Stimulated activated CD8-positive, alpha-beta memory T cell treated with anti-CD3 and anti-CD28 coated beads, Interleukin-12 subunit alpha, Interleukin-12 subunit beta, amount 100 ng/mL, for 4 hours (primary cell): ENCODE measurements at places on chromosomes 7 and 10.

DNA sequence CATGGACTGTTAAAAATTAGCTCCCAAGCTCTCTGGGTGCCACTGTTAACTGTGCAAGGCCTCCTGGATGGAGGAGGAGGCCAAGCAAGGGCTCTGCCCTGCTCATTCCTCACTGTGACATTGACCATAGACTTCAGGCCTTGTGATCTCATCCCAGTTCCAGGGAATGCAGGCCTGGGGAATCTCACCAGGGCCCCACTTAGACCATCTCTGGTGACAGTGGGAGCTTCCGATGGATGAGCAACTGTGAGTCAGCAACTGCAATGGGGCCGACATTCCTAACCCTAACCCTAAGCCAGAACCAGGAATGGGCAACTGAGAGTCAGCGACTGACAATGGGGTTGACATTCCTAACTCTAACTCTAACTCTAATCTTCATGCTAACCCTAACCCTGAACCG lies 50.4 kb upstream of the MSMB start:
- no peak for DNase-seq

DNA sequence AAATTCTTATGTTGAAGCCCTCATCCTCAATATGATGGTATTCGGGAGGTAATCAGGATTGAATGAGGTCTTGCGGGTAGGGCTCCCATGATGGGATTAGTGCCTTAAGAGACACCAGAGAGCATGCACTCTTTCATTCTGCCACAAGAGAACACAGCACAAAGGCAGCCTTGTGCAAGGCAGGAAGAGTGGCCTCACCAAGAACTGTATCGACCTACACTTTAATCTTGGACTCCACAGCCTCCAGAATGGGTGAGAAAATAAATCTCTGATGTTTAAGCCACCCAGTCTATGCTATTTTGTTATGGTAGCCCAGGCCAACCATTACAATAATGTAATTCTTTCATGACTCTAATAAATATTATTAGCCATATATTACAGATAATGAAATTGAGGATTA lies 8.4 kb downstream of the SEM1 start:
- no peak for DNase-seq

DNA sequence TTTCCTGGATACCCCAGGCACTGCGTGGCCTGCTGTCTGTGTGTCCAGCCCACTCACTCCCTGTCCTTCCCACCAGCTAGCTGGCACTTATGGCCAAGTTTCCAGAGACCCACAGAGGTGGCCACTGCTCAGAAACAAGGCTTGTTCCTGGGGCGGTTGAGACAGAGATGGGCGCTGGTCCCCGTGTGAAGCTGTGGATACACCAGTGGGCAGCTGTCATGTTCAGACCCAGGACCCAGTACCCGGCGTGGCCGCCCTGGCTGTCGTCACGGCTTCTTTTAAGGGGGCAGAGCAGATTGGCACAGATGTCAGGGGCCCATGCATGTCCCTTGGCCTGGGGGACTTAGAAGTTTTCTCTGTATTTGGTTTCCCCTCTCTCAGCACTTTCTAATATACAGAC lies 36.3 kb downstream of the FOXL3 start:
- no peak for DNase-seq

DNA sequence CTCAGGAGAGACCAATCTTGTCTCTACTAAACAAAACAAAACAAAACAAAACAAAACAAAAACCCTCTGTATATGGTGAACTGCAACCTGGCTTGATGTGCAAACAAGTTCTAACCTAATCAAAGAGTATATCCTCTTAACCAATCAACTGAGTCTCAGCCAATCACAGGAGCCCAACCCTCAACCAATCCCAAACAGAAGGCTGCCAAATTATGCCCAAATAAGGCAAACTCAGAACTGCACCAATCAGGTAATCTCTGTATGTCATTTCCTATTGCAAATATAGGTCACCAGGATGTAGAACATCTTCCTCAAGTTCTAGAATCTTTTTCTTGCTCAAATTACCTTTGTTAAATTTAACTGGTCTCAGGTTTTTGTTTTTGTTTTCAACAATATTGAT lies 5.2 kb downstream of the FAM133B start:
- no peak for DNase-seq

DNA sequence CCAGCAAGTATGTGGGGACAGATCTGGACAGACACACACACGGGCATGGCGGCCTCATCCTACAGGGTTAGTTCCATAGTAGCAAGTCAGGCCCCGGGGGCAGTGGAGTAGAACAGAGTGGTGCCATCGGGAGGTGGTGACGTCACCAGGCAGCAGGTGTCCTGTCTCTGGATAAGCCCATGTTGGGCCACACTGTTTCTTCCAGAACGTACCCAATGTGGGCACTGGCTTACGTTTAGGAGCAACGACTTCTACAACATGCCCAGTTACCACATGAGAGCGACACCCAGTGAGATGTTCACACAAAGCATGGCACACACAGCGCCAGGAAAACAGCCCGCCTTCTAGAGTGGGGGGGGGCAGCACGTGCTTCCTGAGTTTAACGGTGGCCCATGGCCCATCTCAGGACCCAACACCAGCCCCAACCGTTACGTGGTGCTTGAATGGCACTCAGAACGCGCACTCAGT lies 67.8 kb downstream of the CTBP2 start:
- DNase-seq = no peak

- no peak for DNase-seq
These were observed 9.2 kb downstream of the BTAF1 start for GRCh38 chr10:91932737-91933136.

DNA sequence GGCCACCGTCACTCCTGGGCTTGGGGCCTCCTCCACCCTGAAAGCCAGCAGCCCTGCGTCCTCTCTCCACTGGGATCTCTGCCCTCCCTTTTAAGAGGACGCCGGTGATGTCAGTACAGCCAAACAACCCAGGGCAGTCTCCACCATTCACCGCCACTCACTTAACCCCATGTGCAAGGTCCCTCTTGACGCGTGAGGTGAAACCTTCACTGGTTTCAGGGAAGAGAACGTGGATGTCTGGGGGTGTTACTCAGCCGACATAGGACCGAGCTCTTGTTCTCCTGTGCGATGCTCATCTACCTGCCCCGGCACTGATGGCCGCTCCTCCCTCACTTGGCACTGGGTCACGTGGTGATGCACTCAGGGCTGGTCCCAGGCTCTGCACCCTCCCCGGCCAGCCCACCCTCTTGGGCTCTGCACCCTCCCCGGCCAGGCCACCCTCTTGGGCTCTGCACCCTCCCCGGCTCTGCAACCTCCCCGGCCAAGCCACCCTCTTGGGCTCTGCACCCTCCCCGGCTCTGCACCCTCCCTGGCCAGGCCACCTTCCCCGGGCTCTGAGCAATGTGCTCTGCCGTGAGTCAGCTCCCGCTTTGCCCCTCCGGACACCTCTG lies 36.1 kb downstream of the ADGRA1 start:
- DNase-seq = no peak

DNA sequence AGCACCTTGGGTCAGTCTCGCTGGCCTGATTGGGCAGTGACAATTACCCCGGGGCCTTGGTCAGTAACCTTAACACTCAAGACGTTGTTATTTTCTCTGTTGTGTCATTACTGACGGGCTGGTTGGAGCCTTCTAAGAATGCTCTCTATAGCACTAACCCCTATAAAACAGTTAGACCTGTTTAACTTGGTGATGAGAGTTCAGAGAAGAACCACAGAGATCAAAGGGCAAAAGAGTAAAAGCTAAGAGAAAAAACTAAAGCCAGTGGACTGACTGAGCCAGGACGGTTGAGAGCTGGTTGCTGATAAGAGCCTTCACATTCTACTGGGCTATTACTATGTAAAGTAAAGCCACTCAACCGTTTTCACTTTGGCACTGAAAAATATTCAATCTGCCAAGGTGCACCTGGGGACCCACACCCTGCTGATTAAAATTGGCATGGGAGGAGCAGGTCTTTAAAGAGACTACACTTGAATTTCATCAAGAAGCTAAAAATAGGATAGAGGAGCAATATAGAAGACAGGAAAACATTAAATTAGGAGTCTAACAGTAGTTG lies 13.6 kb upstream of the ITGB1 start:
- DNase-seq = no peak
